ENCODE measurements at places on chromosomes 2 and 18. TPM values are rescaled to one million over a fixed set of nuclear protein-coding genes. Genes with fewer than 3 reads are reported as not detected.

The XDH gene
- total RNA-seq = not detected

The FSHR gene
- total RNA-seq = not detected

DNA sequence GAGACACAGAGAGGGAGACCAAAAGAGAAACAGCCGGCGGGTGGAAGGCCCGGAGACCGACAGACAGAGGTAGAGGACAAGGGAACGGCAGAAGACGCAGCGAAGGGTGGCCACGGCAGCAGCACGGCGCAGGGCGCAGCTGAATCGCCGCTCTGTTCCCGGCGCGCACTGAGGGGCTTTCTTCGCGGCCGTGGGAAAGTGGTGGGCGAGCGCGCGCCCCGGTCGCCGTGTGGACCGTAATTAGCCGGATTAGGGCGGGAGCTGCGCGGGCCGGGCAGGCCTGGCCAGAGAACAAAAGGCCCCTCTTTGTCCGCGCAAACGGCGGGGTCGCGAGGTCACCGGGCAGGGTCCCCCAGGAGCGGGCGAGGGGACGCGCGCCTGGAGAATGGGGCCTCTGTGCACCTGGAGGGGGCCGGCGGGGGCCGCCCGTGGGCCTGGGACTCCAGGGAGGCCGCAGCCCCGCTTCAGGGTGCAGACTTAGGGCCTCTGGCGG is 158.3 kb downstream of the ZFP36L2 start:
- DNase-seq = no peak

The ASPRV1 gene
- 4.3 TPM for total RNA-seq

DNA sequence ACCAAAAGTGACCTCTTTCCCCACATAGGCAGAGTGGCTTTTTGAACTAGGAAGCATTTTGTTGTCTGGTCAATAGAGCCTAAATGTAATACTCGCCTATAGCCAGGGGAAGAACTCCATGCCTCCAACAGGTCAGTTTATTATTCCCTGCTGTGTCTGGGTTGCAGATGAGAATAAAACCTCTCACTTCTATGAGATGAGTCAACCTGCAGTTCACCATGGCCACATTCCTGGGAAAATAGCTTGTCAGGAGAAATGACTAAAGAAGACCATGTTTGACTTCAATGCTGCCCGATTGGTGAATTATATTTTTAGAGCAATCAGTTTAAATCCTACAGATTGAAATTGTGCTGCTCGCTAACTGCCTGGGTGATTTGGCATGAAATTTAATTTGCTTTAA is 46.7 kb upstream of the LRRTM1 start:
- no peak for DNase-seq

DNA sequence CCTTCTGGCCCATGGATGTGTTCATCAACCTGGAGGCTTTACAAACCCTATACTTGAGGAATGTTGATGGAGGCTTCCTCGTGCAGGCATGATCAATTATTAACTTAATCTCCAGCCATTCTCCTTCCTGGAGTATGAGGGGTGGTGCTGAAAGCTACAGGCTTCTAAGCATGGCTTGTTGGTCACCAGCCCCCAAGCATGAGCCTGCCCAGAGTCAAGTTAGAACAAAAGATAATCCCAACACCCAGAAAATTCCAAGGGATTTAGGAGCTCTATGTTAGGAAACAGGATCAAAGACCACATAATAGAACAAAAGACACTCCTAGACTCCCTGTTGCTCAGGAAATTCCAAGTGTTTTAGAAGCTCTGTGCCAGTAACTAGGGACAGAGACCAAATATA is 63.1 kb downstream of the FAM171B start:
- no peak for DNase-seq

GRCh38 chr2:127659408-127660290 is 13.7 kb downstream of the GPR17 start:
- DNase-seq = no peak

DNA sequence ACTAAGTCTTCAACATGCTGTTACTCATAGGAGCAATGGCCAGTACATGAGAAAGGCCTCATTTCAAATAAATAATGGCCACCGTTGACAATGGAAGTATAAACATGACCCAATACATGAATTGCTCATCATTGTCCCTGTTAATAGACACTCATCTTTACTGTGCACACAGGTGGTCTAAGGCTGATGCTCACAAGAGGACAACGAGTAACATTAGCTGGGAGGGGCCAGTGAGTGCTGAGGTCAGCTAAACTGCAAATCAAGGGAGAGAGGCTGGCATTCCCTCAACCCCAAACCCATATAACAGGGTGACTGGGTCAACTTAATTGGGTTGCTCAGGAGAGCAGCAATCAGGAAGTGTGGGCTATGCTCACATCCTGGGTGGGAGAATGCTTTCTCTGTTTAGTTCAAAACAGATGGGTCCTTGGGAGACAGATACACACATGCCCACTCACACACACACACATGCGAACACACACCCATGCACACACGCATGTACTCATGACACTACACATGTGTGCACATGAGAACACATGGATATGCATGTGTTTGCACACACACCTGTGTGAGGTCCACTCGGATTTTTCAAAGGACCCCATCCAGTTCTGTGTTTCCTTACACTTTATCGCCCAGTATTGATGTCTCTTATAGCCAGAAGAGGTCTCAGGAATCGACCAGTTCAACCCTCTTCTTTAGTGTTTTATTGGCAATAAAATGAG is 172.0 kb downstream of the INHBB start:
- no peak for DNase-seq

GRCh38 chr2:239807568-239807967 is 217.6 kb downstream of the NDUFA10 start:
- DNase-seq = no peak

DNA sequence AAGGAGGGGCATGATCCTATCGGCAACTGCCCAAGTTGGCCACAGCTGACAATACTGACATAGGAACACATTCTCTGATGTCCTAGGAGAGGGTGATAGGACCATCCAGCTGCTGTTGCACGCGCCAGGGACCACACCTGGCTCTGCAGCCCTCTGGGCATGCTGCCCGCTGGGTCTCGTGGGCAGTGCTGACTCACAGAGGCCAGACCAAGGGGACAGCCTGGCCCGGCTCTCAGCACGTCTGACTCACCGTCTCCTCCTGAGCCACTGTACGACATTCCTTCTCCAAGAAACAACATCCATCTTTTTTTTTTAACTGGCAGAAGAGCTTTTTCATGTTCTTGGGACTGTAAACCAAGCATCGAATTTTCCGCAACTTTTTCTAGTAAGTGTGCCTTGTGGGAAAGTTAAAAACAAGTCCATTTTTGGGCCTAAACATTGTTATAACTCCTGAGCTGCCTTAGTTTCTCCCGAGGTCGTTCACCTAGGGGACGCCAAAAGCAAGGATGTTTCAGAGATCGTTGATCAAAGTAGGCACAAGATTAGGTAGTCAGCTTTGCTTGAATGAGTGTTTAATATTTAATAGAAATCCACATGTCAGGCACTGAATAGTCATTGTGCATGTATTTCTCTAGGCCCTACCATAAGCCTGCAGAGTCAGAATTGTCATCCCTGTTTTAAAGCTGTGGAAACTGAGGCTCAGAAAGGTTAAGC is 100.3 kb downstream of the TTC32 start:
- peak; percentile 97 for DNase-seq

DNA sequence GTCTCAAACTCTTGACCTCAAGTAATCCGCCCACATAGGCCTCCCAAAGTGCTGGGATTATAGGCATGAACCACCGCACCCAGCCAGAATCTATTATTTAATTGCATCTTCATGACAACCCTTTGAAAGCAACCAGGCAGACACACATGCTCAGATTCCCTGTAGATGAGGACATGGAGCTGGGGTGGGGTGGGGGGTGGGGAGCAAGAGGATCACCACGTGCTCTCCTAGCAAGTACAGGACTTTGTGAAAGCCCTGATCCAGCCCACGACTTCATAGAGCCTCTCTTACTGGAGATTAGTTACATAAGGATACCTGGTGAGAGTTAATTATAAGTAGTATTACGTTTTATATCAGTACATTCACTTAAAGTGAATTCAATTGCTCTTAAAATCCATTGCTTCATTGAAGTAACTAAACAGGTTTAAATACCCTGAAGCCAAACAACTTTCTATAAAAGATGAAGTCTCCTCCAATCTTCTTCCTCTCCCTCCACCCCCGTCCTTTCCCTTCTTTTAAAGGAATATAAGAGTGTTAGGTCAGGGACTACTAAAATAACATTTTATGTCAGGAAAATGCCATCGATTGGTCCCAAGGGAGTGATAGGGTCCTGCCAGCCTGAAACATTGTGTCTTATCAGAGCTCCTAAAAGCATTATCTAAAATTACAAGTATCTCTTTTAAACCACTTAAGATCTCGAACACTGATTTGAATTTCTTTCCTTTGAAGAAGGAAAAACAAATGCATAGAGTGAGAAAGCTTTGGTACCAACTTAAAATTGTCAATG is 123.9 kb downstream of the EPHA4 start:
- no peak for DNase-seq

DNA sequence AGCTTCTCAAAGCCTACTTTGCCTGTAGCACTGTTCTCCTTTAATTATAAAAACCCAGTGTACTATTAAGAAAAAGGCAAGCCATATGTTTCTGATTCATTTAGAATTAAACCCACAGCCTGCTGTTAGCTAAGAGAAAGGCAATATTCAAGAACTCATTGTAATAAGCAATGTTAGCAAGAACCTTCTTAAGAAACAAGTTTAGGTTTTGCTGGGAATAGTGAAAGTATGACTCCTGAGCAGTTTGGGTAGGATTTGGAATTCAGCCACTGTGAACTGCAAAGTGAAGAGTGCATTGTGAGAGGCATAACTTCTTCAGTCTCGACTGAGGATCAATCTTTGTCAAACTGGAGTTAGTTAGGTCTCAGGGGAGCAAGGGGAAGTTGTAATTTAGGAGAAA is 206.5 kb upstream of the NT5C1B start:
- no peak for DNase-seq

The CCDC85A gene
- total RNA-seq = 15.0 TPM

DNA sequence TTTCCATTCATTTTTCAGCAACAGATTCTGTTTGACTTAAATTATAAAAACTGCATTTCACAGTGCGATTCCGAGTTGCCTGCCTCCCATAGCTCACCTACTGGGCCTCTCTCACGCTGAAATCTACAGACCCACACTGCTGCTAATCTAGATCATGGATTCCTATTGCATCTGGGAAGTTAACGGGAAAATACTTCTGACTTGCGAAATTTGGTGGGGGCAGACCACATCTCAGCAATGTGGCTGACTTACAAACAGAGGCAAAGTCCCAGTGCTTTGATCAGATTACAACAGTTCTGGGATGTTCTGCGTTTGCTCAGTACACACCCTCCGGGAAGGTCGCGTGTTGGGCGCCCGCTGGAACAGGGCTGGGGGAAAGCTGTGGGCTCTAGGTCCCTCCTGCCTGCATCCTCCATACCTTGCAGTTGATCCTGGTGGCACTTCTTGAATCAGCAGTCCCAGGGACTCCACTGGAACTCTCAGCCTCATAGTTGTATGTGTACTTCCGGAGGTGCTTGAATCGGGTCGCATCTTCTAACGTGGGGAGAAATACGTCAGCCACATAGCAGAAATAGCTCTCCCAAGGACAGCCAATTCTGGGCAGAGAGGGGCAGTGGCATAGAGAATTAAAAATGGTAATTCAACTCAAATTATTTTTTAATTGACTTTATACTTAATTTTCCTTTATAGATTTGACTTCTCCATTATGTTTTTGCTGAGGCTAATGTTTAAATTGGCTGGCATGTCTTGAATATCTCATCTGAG is 1.7 kb downstream of the APOB start:
- DNase-seq = no peak

DNA sequence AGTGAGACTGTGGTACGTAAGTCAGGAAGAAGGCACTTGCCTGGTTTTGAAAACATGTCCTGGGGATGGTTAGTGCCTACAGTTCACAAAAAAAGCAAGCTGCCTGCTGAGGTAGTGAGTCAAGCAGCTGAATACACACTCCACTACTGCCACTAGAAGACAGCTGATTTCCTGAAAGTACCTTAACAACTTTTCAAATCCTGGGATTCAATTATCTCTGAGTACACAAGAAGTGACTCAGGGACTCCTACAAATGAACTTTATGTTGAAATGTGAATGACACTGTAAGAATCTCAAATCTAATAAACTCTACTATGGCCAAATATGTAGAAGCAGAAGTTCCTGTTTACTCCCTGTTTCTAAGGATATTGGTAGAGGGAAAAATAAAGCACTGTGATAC is 58.0 kb upstream of the ARL5A start:
- DNase-seq = no peak

The CIB4 gene
- not detected for total RNA-seq

The TMEM163 gene
- not detected for total RNA-seq

The HOXD12 gene
- not detected for total RNA-seq

DNA sequence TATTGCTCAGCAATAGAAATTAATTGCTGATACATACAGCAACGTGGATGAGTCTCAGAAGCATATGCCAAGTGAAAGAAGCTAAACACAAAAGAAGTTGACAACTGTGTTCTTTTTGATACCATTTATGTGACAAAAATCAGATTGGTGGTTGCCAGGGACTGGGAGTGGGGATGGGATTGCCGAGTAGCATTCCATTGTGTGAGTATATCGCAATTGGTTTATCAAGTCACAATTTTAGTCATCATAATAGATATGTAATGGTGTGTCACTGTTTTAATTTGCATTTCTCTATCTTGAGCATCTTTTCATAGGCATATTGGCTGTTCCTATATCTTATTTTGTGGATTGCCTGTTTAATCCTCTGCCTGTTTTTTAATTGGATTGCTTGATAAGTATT is 20.9 kb downstream of the STRADB start:
- DNase-seq = no peak

- DNase-seq = no peak
Measured at GRCh38 chr2:82528288-82528687, 1930.8 kb downstream of the SUCLG1 start.

DNA sequence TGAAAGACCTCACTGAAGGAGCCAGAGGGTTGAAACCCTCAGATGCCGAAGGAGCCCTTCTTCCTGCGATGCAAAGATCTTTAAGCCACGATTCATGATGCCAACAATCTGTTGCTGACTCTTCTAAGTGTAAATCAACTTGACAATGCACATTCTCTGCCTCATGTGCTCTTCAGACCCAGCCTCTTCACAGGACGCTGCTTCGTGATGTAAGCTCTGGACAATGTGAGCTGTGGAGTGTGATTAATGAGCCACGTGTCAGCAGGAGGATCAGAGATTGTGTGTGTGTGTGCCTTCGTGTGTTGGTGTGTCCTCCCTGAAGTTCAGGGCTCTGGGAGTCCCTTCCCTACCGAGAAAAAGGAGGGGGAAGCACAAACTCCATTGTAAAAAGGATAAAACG is 26.5 kb upstream of the TWIST2 start:
- DNase-seq = no peak

The HDLBP gene
- 308 TPM for total RNA-seq

GRCh38 chr2:105373344-105373781 is 25.5 kb downstream of the FHL2 start:
- DNase-seq = no peak
